ENCODE measurements at places on chromosomes 7 and 10. TPM values are rescaled to one million over a fixed set of nuclear protein-coding genes. Genes with fewer than 3 reads are reported as not detected.

The FAS gene
- 1.6 TPM for total RNA-seq

The PTN gene
- 154 TPM for total RNA-seq

The PROSER2 gene
- total RNA-seq = 0.41 TPM

The WEE2 gene
- under 0.01 TPM for total RNA-seq

The RAPGEF5 gene
- 90.9 TPM for total RNA-seq

The LHFPL3 gene
- total RNA-seq = 24.1 TPM

The ASB10 gene
- total RNA-seq = not detected

The GARIN1A gene
- total RNA-seq = 0.82 TPM

The COPS6 gene
- 40.4 TPM for total RNA-seq

The TAF6 gene
- total RNA-seq = 17.5 TPM

The EPDR1 gene
- 20.0 TPM for total RNA-seq

The OGDHL gene
- total RNA-seq = 6.9 TPM

The DUSP5 gene
- 2.0 TPM for total RNA-seq

The PODXL gene
- total RNA-seq = 9.4 TPM

The NKX2-3 gene
- total RNA-seq = under 0.01 TPM

The TBXAS1 gene
- 2.9 TPM for total RNA-seq

The VPS37D gene
- total RNA-seq = 26.1 TPM

The C7orf57 gene
- under 0.01 TPM for total RNA-seq

The SFTPA1 gene
- not detected for total RNA-seq

The TBC1D12 gene
- total RNA-seq = 57.5 TPM

The ITGA8 gene
- total RNA-seq = 3.7 TPM

The ZNF804B gene
- 6.9 TPM for total RNA-seq

The KCNIP2 gene
- 12.6 TPM for total RNA-seq

The AKR1C4 gene
- not detected for total RNA-seq

The SFXN4 gene
- 21.6 TPM for total RNA-seq

The GNAT3 gene
- total RNA-seq = not detected

The JCAD gene
- 10.2 TPM for total RNA-seq

The ABCA13 gene
- under 0.01 TPM for total RNA-seq

The RAB19 gene
- not detected for total RNA-seq

The FZD1 gene
- 6.9 TPM for total RNA-seq
